Heart right ventricle (tissue), 16 donors: ENCODE measurements at places on chromosomes 1 and 21. TPM values are rescaled to one million over a fixed set of nuclear protein-coding genes. Genes with fewer than 3 reads are reported as not detected.

DNA sequence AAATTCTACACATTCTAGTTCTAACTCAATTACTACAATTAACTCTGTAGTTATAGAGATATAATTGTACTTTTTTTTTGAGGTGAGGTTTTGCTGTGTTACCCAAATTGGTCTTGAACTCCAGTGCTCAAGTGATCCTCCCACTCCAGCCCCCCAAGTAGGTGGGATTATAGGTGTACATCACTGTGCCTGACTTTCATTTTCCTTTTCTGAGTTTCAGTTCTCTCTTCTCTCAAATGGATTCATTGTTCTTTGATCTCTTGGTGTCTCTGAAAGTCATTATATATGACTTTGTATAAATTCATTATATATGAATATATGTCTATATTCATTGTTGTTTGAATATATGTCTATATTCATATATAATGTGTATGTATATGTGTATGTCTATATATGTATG lies 74.0 kb upstream of the GALNT2 start:
- H3K4me3 ChIP-seq = no peak overlapping the region
- no peaks in the 10 kb centered on the region for H3K27me3 ChIP-seq
- H3K36me3 ChIP-seq = no peaks in the 10 kb centered on the region
- no peak overlapping the region for H3K27ac ChIP-seq

IL6R gene
- 6.2 TPM for polyA plus RNA-seq

UMODL1 gene
- polyA plus RNA-seq = not detected

GRCh38 chr1:231248778-231249177 lies 7.8 kb downstream of the GNPAT start:
- no peaks in the 10 kb centered on the region for H3K27me3 ChIP-seq
- peaks cover 10% of the 10 kb centered on the region for H3K4me1 ChIP-seq

RHOU gene
- 3.2 TPM for polyA plus RNA-seq

NUF2 gene
- polyA plus RNA-seq = 0.25 TPM

DNA sequence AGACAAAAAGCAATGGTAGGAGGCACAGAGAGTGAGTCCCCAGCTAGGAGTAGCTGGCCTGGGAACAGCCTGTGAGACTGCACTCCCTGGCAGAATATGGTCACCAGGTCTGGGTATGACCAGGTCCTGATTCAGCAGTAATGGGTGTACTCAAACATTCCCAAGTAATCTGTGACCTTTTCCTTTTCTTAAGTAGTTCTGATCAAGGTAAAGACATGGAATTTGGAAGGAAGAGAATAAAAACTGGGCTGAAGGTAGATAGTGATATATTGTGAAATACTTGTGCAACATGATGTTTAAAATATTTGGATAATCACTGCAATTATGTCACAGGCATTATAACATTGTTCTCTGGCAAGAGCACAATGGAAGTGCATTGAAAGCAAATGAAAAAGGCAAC lies 147.2 kb upstream of the DPYD start:
- no peaks in the 10 kb centered on the region for H3K36me3 ChIP-seq
- no peaks in the 10 kb centered on the region for H3K27me3 ChIP-seq
- H3K27ac ChIP-seq = no peak overlapping the region
- no peaks in the 10 kb centered on the region for H3K4me1 ChIP-seq
- DNase-seq = no peak
- H3K4me3 ChIP-seq = no peak overlapping the region

NUDT17 gene
- polyA plus RNA-seq = 4.0 TPM

MACF1 gene
- polyA plus RNA-seq = 85.3 TPM

DNA sequence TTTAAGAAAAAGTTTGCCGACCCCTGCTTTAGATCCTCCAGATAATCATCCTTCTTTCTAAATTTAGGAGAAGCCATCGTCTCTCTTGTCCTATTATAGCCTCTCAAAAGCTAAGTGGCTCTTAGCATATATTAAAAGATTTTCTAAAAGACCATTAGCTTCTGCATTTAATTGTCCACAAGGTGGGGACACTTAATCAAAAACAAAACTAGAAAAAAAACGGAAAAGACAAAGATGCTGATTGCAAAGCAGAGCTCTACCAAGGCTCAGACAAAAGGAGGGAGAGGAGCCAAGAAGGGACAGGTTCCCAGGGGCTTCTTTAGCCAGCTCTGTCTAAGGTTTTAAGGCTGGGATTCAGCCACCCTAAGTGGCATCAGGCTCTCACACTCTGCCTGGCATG lies 128.3 kb upstream of the HMGB4 start:
- H3K4me1 ChIP-seq = no peaks in the 10 kb centered on the region
- no peak overlapping the region for H3K4me3 ChIP-seq
- DNase-seq = no peak
- no peak overlapping the region for H3K27ac ChIP-seq

DNA sequence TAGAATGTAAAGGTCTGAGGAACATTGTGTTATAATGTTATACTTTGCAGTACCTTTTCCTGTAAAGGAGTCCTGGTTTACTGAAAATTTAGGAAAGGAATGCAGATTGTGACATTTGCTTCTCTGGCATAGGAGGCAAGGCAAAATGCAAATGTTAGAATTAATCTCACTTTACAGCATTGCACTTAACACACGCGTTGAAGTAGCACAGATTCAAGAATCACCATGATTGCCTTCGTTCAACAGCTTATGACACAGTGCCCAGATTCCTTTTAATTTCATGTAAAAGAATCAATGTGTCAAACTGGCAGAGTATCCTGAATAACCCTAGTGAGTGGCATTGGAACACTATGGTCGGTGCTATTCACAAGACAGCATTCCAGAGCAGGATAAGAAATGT lies 47.4 kb downstream of the RGS7 start:
- no peaks in the 10 kb centered on the region for H3K27me3 ChIP-seq
- no peaks in the 10 kb centered on the region for H3K36me3 ChIP-seq
- no peak overlapping the region for H3K27ac ChIP-seq
- no peak for DNase-seq

KIF26B gene
- 1.4 TPM for polyA plus RNA-seq

DNA sequence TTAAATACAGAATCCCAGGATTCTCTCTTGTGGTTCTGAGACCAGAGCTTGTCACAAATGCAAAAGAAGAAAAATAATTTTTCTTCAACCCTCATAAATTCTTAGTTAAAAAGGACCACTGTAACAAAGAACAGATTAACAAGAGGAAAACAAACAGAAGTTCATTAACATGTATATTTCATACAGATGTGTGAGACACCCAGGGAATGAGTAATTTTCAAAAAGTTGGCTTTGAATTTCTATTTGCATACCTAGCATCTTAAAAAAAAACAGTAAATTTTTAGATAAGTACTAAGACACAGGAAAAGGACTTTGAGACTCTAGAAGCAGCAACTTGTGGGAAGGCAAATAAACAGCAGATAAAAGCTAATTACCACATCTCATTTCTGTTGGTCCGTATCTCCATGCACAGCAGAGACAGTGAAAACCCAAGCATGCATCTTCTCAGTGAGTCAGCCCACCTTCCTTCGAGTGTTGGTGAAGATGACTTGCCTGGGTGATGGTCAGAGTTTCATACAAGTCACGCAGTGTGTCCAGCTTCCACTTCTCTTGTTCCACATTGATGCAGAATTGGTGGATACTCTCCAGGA lies 399.9 kb upstream of the ADAMTS5 start:
- DNase-seq = no peak
- peaks cover 4% of the 10 kb centered on the region for H3K4me1 ChIP-seq
- no peaks in the 10 kb centered on the region for H3K36me3 ChIP-seq
- no peak overlapping the region for H3K27ac ChIP-seq
- no peak overlapping the region for H3K4me3 ChIP-seq

GRCh38 chr1:113761937-113762336 lies 2.7 kb upstream of the PHTF1 start:
- no peaks in the 10 kb centered on the region for H3K27me3 ChIP-seq
- no peak for DNase-seq
- H3K27ac ChIP-seq = no peak overlapping the region
- no peak overlapping the region for H3K4me3 ChIP-seq
- H3K4me1 ChIP-seq = peaks cover 9% of the 10 kb centered on the region

- no peak overlapping the region for H3K27ac ChIP-seq
- DNase-seq = no peak
- H3K4me1 ChIP-seq = no peaks in the 10 kb centered on the region
- H3K36me3 ChIP-seq = no peaks in the 10 kb centered on the region
- no peak overlapping the region for H3K4me3 ChIP-seq
These were observed 97.8 kb downstream of the EBNA1BP2 start for GRCh38 chr1:43074244-43074643.

C1QTNF12 gene
- 1.6 TPM for polyA plus RNA-seq

DNA sequence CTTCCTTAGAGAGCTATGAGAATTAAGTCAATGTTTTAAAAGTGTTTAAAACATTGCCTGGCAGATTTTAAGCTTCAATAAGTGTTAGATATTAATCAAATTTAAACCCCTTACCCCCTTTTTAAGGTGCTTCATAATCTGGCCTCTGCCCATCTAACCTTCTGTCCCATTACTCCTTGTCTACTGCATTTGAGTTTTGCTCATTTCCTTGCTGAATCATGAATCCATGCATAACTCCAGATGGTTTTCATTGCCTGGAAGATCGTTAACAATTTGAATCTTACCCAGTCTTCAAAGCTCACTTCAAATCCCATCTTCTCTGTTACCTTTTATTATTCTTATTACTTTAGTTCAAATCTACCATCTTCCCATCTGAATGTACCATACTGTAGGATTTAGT lies 4.6 kb downstream of the HJV start:
- H3K4me1 ChIP-seq = peaks cover 18% of the 10 kb centered on the region
- no peak overlapping the region for H3K4me3 ChIP-seq
- no peaks in the 10 kb centered on the region for H3K27me3 ChIP-seq
- DNase-seq = no peak
- no peaks in the 10 kb centered on the region for H3K36me3 ChIP-seq

DNA sequence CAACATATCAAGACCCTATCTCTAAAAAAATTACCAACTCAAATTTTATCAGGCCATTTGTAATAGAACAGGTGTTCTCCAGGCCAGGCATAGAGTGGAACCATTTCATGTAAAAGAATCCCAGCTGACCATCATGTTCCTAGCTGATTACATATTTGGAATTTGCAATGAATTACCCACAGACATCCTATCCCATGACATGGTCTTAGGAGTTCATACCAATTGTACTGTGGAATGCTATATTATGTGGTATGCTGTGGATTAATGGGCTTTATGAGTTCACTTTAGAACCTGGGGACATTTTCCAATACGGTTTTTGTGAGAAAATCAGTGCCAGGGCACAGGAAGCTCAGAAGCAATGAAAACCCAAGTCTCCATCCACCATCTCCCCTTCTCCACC lies 110.3 kb downstream of the ZNF281 start:
- no peak for DNase-seq
- no peaks in the 10 kb centered on the region for H3K36me3 ChIP-seq
- peaks cover 17% of the 10 kb centered on the region for H3K27me3 ChIP-seq
- no peak overlapping the region for H3K4me3 ChIP-seq
- H3K27ac ChIP-seq = no peak overlapping the region

GRCh38 chr21:46063227-46063626 lies 34.7 kb upstream of the COL6A2 start:
- DNase-seq = no peak
- H3K27me3 ChIP-seq = peaks cover 4% of the 10 kb centered on the region
- no peak overlapping the region for H3K4me3 ChIP-seq
- peaks cover 26% of the 10 kb centered on the region for H3K4me1 ChIP-seq
- H3K36me3 ChIP-seq = no peaks in the 10 kb centered on the region

DNA sequence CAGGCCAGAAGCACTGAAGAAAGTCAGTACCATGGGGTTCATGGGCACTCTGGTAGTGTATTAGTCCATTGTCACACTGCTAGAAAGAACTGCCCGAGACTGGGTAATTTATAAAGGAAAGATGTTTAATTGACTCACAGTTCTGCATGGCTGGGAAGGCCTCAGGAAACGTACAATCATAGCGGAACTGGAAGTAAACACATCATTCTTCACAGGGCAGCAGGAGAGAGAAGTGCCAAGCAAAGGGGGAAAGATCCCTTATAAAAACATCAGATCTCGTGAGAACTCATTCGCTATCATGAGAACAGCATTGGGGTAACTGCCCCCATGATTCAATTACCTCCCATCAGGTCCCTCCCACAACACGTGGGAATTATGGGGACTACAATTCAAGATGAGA lies 20.2 kb upstream of the ROR1 start:
- no peaks in the 10 kb centered on the region for H3K4me1 ChIP-seq
- H3K27ac ChIP-seq = no peak overlapping the region
- H3K4me3 ChIP-seq = no peak overlapping the region
- DNase-seq = no peak
- no peaks in the 10 kb centered on the region for H3K27me3 ChIP-seq

GRCh38 chr1:12179111-12179519 lies 12.3 kb downstream of the TNFRSF1B start:
- DNase-seq = no peak
- H3K4me3 ChIP-seq = no peak overlapping the region
- H3K4me1 ChIP-seq = peaks cover 44% of the 10 kb centered on the region
- H3K27ac ChIP-seq = peak overlapping the region; percentile 54
- H3K36me3 ChIP-seq = no peaks in the 10 kb centered on the region
- H3K27me3 ChIP-seq = no peaks in the 10 kb centered on the region

- no peak for DNase-seq
- H3K4me3 ChIP-seq = no peak overlapping the region
- no peaks in the 10 kb centered on the region for H3K4me1 ChIP-seq
- no peaks in the 10 kb centered on the region for H3K36me3 ChIP-seq
- H3K27ac ChIP-seq = no peak overlapping the region
These were observed 13.5 kb upstream of the AJAP1 start for GRCh38 chr1:4640931-4641330.

DNA sequence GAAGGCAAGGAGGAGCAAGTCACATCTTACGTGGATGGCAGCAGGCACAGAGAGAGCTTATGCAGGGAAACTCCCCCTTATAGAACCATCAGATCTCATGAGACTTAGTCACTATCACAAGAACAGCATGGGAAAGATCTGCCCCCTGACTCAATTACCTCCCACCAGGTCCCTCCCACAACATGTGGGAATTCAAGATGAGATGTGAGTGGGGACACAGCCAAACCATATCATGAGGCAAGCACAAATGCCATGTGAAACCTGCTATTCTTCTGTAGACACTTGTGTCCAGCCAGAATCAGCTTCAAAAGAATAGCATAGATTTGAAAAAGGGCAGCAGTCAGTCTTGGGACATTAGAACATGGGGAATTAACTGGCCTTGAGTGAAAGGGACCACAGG lies 32.2 kb upstream of the UBE2U start:
- no peak overlapping the region for H3K4me3 ChIP-seq
- H3K27ac ChIP-seq = no peak overlapping the region
- H3K27me3 ChIP-seq = no peaks in the 10 kb centered on the region

- H3K4me1 ChIP-seq = no peaks in the 10 kb centered on the region
- H3K36me3 ChIP-seq = no peaks in the 10 kb centered on the region
- no peak overlapping the region for H3K4me3 ChIP-seq
- H3K27me3 ChIP-seq = no peaks in the 10 kb centered on the region
These were observed 70.6 kb upstream of the DYNLT5 start for GRCh38 chr1:66681686-66682085.

DNASE2B gene
- not detected for polyA plus RNA-seq

THAP3 gene
- 24.6 TPM for polyA plus RNA-seq

OXCT2 gene
- polyA plus RNA-seq = 3.3 TPM
